ENCODE measurements at places on chromosomes 5 and 9.

GRCh38 chr9:18666986-18667772 lies 193.2 kb downstream of the ADAMTSL1 start:
- no peak for DNase-seq

- no peak for DNase-seq
Observed at GRCh38 chr9:136531904-136532798, 13.7 kb downstream of the NOTCH1 start.

- no peak for DNase-seq
Observed at GRCh38 chr9:131657940-131658339, 81.9 kb downstream of the RAPGEF1 start.

DNA sequence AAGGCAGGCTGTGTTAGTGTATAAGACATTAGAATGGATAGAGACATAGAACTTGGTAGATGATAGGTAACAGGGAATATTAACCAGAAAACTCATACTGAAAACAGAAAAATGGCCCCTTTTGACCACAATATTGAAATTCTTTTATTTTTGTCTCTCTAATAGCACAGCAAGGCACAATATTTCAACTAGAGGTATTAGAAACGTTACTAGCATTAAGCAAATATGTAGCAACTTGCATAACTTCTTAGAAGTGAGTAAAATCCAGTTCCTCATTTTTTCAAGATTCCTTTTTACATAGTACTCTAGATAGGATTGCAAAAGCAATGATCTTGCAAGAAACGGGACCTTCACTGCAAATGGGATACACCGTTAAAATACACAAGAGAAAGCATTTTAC lies 102.7 kb upstream of the VCAN start:
- no peak for DNase-seq

GRCh38 chr9:18061856-18062255 lies 412.1 kb upstream of the ADAMTSL1 start:
- no peak for DNase-seq

DNA sequence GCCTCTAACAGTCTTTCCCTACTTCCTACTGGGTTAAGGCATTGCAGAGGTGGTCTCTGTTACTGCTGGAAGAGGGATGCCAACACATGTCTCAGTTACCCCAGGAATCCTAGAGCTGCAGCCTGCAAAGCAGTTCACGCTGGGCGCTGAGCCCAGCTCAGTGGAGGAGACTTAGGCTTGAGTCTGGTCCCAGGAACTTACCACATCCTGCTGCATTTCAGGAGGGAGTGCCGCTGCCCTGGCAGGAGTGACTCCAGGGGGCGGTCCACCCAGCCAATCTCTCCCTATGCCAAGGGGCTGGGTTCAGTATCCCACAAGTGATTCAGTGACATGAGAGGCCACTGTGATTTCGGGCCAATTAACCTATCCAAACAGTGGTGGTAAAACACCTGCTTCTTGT lies 7.6 kb downstream of the TTC16 start:
- no peak for DNase-seq

DNA sequence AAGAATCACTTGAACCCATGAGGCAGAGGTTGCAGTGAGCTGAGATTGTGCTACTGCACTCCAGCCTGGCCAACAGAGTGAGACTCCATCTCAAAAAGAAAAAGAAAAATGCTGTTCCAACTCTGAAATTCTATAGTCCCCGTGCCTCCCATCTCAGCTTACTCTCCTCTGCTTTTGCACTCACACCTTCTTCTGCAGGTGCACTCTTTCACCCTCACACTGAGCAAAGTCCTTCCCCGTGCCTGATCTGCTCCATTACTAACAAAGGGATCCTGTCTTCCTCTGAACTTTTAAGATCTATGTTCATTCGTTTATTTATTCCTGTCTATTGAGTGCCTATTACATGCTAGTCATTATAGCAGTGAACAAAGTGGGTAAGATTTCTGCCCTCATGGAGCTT lies 47.8 kb downstream of the SUSD1 start:
- DNase-seq = no peak

GRCh38 chr5:14178671-14179211 lies 35.6 kb downstream of the TRIO start:
- DNase-seq = no peak

DNA sequence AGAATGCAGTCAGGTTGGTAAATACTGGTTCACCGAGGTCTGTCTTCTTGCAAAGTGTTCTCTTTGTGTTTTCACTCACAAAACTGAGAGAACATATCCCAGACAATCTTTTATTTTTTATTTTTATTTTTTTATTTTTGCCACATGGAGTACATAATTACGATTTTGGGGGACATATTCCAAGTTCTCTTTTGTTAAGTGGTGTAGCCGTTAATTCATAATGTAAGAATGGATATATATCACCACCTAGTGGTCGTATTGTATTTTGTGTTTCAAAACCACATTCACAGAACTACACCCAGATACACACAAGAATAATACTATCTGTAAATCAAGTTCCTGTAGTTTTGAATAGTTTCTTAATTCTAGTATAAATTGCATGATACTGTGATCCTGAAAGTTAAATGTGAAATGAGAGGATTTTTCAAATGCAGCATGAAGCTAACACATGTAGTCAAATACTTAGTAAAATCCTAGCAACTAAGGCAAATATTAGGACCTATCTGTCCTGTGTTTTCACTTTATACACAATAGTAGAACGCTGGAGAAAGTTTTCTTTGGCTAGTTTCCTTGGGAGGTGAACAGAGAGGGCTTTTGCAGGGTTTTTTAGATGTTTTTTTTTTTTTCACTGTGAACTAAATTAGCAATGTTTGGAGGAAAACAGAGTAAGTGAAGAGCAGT lies 92.7 kb downstream of the VCAN start:
- DNase-seq = no peak

DNA sequence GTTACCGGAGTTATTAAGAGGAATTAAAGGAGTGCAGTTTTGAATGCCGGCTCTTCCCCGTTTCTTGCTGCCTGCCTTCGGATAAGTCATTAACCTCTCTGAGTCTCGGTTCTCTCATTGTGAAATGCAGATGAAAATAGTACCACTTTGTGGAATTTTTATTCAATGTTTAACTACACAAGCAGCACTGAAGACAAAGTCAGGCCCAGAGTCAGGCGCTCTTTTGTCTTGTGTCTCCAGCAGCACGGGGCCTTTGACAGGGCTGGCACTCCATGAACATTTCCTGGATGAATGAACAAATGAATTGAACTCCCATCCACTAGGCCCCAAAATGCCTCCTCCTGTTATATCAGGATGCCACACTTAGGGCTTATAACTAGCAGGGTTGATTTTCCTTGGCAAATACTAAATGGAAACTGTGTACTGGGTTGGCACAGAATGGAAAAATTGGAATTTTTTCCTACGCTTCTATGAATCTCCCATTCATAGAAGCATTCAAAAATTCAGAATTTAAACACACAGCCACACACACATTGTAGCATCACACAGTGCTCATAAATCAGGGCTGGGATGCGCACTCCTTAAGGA lies 332.8 kb downstream of the MLLT3 start:
- DNase-seq = no peak

DNA sequence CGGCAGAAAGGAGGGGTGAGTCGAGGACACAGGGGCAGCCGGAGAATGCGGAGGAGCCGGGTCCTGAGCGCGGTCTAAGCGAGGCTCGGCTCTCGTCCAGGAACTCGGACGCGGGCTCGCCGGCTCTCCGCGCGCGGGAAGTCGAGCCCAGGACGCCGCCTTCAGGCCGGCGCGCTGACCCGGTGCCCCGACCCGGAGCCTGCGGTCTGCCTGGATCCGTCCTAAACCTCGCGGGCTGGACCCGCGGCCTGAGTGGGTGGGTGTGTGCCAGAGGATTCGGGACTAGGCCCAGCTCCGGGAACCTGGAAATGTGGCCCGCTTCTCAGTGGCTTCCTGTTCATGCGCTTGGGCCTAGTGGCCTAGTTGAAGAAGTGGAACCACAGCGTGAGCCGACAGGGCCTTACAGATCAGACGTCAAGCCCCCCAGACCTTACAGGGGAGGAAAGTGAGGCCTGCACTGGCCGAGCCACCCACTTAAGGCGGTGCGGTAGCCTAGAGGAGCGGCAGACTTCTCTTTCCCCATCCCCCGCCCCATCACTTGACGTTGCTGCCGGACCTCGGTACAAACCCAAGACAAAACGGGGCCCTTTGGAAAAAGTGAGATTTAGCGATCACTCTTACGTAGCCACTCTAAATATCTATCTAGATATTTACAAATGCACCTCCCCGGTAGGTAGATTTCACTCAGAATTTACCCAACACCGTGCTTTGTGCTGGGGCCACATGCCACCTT lies 1.2 kb downstream of the CDKN2B-AS1 start:
- no peak for DNase-seq

- DNase-seq = peak; percentile 37
Observed at GRCh38 chr5:160486573-160486972, 64.9 kb downstream of the PTTG1 start.

GRCh38 chr5:1405121-1405520 lies 40.1 kb downstream of the SLC6A3 start:
- no peak for DNase-seq
